ENCODE measurements at places on chromosomes 5 and 9.

GRCh38 chr5:123763201-123763600 lies 251.2 kb downstream of the CSNK1G3 start:
- DNase-seq, result no peak

GRCh38 chr9:87149799-87150198 lies 202.5 kb upstream of the GAS1 start:
- no peak for DNase-seq

GRCh38 chr5:37685211-37685610 lies 154.6 kb downstream of the GDNF start:
- DNase-seq, result no peak

- DNase-seq, result no peak
These were observed 51.9 kb upstream of the COL5A1 start for GRCh38 chr9:134589748-134590147.

DNA sequence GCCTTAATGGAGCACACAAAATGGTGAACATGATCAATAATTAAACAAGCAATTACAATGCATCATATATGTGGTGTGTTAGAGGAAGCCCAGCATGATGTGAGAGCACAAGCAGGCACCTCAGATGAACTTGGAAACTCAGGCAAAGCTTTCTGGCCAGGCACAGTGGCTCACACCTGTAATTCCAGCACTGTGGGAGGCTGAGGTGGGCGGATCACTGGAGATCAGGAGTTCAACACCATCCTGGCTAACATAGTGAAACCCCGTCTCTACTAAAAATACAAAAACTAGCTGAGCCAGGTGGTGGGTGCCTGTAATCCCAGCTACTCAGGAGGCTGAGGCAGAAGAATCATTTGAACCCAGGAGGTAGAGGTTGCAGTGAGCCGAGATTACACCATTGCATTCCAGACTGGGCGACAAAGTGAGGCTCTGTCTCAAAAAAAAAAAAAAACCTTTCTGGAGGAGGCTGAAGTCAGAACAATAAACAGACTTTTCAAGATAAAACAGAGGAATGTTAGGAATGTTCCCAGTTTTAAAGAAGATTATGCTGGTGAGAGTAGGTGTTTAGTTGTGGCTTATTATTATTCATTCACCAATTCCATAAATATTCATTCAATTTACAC lies 159.4 kb downstream of the CEMIP2 start:
- DNase-seq, result no peak

DNA sequence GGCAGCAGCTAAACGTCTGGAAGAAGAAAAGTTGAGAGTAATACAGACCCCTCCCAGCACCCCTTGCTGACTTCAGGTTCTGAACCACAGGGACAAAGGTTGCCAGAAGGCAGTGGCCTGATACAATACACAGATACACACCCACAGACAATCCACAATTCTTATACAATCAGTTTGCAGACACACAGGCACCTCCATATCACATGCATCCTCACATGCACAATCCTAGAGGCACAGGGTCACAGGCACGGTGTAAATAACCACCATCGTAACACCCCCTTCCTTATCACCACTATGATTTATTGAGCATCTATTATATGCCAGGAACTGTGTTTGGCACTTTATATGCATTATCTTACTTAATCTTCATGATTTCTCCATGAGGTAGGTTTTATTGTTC lies 8.2 kb downstream of the CNTFR start:
- no peak for DNase-seq

DNA sequence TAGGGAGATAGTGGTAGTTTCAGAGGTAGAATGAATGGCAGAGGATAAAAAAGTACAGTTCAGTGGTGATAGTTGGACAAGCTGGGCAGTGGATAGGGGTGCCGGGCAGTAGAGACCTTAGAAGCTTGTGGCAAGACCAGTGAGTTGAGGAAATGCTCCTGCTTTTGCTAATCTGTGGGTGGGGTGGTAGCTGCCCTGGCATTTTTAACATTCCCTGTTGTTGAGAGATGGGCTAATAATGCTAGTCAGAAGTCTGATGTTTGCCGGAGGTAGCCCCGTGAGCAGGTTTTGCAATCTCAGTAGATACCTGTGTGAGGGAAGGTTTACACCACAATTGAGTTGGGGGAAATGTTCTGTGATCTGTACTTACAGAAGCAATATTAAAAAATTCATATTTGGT lies 91.1 kb downstream of the TRIO start:
- no peak for DNase-seq

- DNase-seq, result no peak
These were observed 20.6 kb downstream of the PSMB7 start for GRCh38 chr9:124394596-124394995.

- no peak for DNase-seq
These were observed 71.3 kb downstream of the HRH2 start for GRCh38 chr5:175728885-175729828.

DNA sequence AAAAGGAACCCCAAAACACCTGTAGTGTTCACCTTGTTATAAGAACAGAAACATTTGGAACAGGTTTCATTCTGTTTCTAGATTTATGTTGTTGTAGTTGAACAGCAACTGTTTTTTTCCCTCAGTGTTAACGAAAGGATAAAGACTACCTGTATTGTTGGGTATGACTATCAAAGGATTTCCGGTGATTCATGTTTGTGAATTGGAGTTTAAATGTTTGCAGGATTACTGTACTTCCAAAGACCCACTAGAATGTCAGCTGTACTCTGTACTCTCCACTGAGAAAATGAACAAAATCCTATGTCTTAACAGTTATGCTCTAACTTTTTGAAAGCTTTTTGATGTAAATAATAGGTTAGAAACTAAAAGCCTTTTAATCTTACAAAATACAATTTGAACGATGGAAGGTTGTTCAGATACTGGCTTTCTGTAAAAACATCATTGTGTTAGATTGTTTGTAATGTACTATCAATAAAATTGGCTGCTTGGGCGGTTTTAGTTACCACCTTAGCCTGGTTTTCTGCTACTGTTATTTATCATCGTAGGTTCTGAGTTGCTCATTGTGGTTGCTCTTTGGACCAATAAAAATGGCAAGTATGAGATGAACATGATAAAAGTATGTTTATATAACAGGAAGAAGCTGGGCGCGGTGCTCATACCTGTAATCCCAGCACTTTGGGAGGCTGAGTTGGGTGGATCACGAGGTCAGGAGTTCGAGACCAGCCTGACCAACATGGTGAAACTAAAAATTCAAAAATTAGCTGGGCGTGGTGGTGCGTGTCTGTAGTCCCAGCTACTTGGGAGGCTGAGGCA lies 44.1 kb downstream of the DCP2 start:
- DNase-seq, result no peak

DNA sequence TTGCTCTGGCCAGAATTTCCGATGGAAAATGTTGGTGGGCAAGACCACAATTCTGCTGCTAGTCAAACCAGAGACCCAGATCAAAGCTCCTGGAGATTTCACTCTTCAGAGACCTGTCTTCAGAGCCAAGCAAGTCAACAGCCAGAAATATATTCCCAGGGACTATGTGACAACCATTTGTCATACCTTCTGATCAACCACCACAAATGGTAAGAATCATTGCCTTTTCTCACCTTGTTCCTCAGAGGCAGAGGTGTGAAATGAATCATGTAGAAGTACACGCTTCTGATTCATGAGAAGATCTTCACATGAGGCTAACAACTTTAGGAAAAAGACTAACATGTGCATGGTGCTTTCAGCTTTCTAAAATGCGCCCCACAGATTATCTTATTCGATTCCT lies 53.5 kb downstream of the SUSD1 start:
- no peak for DNase-seq

DNA sequence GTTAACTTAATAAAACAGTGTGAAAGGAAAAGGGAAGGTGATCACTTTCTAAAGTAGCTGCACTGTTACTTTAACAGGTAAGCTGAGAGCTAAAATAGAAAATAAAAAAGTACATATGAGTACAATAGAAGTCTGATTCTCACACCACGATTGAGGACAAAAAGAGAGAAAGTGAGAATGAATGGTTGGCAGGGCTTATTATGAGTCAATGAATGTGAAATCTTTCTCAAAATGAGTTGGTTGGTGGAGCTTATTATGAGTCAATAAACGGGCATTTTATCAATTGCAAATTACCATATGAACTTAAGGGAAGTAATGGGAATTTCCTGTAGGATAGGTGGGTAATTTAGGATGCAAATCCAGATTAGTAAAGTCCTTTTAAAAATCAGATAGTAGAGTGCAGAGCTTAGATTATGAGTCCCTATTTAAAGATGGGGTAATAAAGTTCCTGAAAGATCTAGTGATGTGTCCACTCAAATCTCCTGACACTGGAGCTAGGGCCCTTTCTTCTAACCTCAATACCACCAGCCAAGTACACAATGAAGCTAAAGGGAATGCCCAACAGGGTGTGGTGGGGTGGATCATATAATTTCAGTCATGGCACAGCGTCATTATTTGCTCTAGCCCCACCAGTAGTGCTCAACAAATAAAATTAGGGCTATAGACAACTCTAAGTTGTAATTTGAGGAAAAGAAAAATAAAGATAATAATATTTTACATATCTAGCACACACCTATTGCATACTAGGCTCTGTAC lies 21.1 kb upstream of the TLR4 start:
- no peak for DNase-seq

DNA sequence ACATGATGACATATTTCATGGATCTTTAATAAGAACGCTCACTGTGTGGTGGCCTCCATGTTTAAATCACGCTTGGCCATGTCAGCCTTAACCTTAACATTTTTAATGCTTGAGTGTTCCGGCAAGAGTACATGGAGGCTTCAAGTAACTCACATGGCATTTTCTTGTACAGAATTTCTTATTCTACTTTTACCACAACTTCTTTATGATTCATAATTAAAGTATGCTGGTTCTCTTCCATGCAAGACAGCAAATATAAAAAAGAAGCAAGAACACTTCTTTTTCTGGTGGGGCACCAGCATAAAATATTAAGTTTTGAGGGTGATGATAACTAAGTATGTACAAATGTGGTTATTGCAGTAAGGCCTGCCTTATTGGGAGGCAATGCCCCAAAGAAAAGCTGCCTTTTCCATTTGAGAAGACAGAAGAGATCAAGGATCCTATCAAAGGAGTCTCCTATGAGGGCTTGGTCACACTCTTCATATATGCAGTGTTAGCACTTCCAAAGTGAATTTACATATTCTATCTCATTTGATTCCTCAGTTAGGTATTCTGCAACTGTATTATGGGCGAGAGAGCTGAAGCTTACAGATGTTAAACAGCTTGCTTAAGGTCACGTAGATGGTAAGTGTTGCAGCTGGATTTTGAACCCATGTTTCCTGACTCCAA lies 382.7 kb upstream of the MEF2C start:
- DNase-seq, result no peak

DNA sequence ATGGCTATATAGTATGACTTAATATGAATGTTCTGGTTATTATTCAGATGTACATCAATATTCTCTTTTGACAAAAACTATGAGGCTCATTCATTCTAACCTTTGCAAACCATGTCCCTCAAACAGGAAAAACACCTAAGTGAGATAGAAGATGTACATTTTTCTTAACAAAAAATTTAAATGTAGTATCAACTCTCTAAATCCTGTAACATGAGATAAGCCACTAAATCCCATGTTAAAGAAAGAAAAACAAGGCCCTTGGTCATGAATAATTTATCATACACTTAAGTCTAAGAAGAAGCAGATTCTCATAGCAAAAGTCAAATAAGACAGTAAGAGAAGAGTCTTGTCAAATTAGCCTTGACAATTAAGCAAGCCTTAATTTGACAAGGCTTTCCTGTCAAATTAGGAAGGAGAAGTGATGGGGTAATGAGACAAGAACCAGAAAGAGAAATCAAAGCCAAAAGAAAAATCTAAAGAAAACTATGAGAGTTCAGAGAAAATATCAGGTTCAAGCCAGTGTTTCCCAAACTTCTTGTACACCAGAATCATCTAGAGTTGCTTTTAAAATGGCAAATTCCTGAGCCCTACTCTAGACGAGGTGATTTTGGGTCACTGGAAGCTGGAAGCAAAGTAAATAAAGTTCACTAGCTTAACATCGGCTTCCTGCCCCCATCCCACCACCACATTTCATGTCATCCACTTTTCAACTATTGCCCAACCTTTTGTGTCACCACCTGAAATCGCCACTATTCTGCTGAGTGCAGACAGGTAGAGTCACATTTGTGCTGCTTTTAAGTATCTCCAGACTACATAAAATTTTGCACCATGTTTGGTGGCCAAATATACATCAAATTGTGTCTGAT lies 76.5 kb downstream of the NR6A1 start:
- DNase-seq, result no peak

GRCh38 chr9:136855461-136856078 lies 3.4 kb downstream of the MAMDC4 start:
- DNase-seq, result no peak

- no peak for DNase-seq
These were observed at the start of the genes BHMT2 and DMGDH for GRCh38 chr5:79069488-79070349. Gene BHMT2 (plus strand): TSS chr5:79069767. CDS start chr5:79069783, 16 bp downstream. Gene DMGDH (minus strand): TSS chr5:79069674. CDS start chr5:79069620, 54 bp downstream.

- no peak for DNase-seq
These were observed 3.5 kb downstream of the TBC1D13 start for GRCh38 chr9:128790536-128790935.

DNA sequence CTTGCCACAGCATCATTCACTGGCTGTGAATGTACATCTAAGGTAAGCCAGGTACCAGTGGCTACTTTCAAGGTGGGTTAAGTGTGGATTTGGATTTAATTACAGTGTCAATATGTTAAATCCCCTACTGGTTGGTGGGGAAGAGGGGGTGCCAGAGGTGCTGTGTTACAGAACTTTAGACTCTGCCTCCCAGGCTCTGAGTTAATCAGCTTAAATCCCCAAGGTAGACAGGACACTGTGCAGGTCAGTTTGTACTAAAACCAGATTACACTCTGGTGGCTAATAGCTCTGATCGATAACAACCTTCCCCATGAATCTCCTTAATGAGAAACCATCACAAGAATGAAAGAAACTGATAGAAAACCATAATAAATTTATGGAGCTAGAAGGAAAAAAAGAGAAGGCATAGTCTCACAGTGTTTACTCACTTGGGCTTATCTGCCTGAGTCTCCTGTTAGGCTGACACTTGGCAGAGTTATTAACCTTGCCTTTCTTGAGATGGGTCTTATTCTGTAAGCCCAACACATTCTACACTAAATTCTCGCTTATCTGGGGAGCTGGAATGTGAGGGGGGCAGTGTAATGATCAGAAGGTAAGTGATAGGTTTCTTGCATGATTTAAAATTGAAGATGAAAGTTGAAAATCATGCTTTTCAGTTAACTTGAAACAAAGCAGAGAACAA lies 106.8 kb downstream of the LMNB1 start:
- no peak for DNase-seq

DNA sequence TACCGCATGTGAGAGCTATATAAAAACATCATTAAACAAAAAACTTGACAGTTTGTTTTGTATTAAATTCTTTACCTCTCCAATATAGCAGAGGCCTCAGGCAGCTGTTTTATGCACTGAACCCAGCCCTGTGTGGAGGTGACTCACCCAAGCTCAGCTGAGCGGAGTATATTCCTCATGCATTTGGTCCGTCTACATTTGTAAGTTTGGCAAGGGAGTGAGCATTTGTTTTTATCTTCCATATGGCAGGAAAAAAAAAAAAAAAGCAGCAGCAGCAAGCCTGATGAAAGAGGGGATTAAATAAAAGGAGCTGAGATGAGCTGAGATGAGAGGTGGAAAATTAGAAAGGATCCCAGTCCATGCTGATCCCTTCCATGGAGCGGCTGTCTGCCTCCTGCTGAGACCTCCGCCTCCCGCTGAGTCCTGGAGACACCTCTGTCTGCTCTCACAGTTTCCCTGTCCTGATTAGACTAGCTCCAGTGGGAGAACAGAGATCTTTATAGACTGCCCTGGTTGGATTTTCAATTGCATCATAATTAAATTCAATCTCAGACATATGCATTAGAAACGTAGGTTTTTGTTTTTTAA lies 112.0 kb upstream of the CTNND2 start:
- DNase-seq, result no peak
